ENCODE measurements at places on chromosomes 3 and 15.

- DNase-seq = peak; percentile 53
Observed at GRCh38 chr15:80568298-80568697, 126.8 kb upstream of the ABHD17C start.

- no peak for DNase-seq
Observed at GRCh38 chr3:146156095-146156494, 4.9 kb downstream of the PLOD2 start.

DNA sequence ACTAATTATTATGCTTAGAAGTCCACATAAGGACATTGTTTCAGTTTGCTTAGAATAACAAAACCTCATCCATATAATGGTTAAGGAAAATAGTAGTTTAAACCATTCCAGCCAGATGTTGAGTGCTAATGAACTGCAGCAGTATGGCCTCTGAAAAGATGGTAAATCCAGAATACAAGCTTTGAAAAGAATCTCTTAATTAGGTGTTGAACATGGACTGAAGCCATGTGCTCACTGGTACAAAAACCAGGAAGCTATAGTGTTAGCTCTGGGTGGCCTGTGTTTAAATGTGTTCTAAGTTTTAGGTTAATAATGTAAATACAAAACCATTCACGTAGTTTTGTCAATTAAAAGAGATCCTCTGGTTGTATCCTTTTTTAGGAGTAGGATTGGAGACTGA is 78.2 kb downstream of the GALK2 start:
- no peak for DNase-seq

DNA sequence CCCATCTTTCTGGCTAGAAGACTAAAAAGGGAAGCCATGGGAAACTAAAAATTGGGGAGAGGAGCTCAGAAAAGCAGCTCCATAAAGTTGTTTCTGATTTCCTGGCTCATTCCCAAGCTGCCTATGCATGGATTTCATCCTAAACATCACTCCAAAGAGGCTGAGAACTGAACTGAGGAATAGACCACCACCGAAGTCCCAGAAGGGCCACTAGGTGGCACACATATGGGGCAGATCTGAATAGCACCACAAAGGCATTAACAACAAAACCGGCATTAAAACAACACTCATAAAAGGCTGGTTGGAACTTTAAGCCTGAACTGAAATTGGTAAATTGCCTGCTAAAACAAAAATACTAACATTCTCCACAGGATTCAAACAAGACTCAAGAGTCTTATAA is 106.3 kb downstream of the PLD1 start:
- DNase-seq = peak; percentile 37

GRCh38 chr3:43260412-43260811 is 25.9 kb upstream of the SNRK start:
- DNase-seq = peak; percentile 13

DNA sequence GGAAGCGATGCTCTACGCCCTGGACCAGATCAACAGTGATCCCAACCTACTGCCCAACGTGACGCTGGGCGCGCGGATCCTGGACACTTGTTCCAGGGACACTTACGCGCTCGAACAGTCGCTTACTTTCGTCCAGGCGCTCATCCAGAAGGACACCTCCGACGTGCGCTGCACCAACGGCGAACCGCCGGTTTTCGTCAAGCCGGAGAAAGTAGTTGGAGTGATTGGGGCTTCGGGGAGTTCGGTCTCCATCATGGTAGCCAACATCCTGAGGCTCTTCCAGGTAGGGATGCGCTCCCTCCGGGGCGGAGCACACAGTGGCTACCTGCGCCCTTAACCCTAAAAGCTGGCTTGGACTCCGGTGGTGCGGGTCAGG is 698 bp downstream of the GRM7 start:
- DNase-seq = no peak

GRCh38 chr3:72699631-72700030 is 148.6 kb downstream of the SHQ1 start:
- no peak for DNase-seq

- DNase-seq = no peak
Observed at GRCh38 chr3:190853464-190853863, 9.0 kb downstream of the GMNC start.

DNA sequence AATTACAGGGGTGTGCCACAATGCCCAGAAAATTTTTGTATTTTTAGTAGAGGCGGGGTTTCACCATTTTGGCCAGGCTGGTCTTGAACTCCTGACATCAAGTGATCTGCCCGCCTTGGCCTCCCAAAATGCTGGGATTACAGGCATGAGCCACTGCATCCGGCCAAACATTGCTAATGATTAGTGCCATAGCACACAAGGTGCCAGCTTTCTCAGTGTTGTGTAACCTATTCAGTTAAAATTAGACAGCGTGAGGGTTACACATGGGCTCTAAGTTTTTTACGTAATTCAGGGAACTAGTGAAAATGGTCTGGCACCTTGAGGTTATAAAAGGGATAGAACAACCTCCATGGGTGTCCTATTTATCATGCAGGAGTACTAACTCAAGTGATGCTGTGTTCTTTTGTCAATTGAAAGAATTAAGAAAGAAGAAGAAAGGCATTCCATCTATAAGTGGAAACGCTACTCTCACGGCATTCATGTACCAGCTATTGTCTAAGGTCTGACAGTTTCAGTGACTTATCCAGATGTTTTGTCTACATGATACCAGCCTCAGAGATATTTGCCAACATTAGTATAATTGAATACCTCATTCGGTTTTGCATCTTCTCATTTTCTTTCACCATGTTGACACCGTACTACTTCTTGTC is 84.7 kb downstream of the EOMES start:
- no peak for DNase-seq

- no peak for DNase-seq
Observed at GRCh38 chr3:180720012-180720411, 40.7 kb upstream of the CCDC39 start.

All from brain microvascular endothelial cell (primary cell).